ENCODE measurements at places on chromosomes 3 and 15.

GRCh38 chr15:91717811-91718210 is 135.7 kb upstream of the SLCO3A1 start:
- DNase-seq, result no peak

DNA sequence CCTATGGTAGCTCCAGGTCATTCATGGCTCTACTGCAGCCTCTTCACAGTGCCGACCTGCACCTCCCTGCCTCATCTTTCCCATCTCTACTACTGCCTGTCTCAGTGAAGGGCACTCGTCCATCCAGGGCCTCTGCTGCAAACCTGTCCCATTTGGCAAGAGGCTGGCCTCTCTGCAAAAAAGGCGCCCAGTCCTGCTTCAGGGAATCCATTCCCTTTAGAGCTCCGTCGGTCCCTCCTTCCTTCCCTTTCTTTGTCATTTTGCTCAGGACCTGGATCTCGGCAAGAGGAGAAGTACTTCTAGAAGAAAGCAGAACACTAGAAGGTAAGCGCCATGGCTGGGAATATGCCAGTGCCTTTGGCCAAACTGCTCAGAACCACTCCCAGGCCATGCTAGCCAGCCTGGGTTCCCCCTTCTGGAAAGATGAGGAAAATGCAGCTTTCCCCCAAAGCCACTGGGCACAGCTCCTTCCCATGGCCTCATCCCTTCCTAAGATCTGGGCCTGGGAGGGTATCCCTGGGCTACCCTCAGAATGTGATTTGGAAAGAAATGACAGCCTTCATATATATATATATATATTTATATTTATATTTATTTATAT is 6.4 kb upstream of the ISL2 start:
- no peak for DNase-seq

DNA sequence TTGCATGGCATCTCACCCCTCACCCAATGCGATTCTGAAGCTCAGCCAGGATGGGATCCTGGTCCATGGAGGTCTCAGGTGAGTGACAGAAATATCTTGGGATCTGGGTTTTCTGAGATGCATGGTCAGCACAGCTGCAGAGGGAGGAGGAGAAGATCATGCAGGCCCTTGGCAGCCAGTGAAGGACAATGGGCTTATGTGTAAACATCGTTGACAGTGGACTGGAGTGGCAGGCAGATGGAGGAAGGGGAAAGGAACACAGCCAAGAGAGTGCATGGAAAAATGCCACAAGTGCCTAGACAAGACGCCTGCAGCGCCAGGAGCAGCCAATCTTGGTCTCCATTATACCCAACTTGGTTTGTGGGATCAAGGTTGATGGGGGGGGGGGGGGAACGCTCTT is 347.9 kb downstream of the MCTP2 start:
- no peak for DNase-seq

DNA sequence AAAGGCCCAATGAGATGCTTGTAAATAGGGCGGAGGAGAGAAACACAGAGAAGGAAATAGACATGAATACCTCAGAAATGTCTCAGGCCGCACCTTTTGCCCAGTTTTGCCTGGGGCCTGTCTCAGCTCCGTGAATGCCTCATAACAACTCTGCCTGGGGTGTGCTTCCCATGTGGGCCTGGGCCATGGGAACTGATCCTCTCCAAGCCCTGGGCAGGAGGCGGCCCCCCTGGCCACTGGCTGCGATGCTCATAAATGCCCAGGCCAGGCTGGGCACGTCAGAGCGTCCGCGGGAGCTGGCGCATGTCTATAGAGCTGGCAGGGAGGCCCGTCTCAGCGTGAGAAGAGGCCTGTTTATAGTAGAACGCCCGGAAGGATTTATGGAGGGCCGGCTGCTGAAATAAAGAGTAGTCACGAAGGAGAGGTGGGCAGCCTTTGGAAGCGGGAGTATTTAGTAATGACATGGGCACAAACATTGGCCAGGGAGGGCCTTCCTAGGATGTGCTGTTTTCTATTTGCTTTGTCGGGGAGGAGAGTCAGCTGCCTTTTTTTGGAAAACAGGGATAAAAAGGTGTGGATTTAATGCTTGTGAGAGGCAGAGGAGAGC is 85.9 kb upstream of the IGF1R start:
- no peak for DNase-seq

DNA sequence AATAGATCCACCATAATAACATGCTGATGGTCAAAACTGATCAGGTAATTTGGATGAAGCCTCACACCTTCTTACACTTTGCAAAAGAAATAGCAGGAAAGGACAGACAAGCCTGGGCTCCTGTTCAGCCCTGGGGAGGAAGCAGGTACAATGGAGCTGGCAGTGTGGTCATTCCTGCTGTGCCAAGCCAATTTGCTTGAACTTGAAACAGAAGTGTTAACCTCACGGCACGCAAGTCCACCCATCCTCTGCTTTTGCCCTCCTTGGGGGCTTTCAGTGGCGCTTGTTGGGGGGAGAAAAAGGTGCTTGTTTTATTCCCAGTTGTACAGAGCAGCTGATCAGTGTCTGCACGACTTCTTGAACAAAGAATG is 36.8 kb upstream of the RFTN1 start:
- no peak for DNase-seq

GRCh38 chr3:143147707-143148106 is 28.1 kb downstream of the CHST2 start:
- no peak for DNase-seq
